ENCODE measurements at places on chromosomes 5 and 9.
A peak's percentile ranks its signal among the peaks of the same experiment; 100 is the strongest.

DNA sequence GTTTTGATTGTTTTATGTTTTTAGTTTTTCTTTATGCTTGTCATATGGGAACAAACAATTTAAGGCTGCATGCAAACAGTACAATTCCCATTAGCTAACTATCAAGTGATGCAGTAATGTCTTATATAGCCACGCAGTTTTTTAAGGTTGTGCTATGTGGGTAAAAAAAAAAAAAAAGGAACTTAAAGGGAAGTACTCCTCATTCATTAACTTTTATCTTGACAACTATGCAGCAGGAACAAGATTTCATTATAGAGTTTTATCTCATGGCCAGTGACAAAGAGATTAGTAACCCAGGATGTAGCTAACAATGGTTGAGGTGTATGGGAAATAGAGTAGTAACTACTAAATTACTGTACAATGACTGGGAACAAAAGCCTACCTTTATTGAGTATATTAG, 1008.2 kb upstream of the CDH9 start:
- no peak for DNase-seq

- DNase-seq = peak; percentile 74
These were observed 2.5 kb upstream of the ST6GALNAC4 start for GRCh38 chr9:127919253-127919815.

DNA sequence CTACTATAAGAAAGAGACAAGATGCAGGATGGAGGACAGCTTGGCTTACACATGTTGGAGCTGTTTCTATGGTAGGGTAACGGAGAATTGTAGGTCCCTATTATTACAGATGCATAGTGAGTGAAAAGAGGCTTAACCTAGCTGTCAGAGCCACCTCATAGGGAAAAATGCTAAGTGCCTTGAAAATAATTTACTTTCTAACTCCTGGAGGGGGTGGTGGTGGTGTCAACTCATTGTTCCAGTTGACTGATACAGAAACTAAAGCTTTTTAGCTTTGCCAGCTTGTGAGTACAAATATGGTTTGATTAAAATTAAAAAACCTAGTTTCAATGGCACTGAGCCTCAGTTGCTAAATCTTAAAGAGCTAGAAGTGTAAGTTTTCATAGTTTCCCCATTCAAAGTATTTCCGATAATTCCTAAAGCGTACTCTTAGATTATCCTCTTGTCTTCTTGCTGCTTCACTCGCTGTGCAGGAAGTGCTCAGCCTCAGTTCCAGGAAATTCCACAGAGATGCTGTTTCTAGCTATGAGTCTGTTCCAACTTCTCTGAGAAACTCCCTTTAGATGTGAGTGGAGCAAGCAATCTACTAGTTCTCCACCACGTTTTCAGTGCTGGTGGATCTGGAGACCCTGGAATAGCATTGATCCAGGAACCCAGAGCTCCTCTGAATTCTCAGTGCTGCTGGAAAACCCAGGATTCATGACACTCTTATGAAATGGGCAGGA, 265.2 kb downstream of the DMAC1 start:
- DNase-seq = no peak

DNA sequence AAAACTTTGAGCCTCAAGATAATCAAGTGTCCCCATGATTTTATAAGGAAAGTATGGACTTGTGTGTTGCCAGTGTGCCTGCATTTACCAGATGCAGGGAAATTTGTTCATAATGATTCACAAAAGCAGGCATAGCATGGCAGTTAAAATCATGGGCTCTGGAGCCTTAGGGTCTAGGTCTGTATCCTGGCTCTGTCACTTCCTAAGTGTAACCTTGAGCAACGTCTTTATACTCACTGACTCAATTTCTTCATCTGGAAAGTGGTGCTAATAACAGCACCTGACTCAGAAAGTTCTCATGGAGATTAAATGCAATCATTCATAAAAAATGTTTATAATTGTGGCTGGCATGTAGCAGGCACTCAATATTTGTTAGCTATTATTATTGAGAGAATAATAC, 234.9 kb downstream of the SAXO1 start:
- DNase-seq = no peak

DNA sequence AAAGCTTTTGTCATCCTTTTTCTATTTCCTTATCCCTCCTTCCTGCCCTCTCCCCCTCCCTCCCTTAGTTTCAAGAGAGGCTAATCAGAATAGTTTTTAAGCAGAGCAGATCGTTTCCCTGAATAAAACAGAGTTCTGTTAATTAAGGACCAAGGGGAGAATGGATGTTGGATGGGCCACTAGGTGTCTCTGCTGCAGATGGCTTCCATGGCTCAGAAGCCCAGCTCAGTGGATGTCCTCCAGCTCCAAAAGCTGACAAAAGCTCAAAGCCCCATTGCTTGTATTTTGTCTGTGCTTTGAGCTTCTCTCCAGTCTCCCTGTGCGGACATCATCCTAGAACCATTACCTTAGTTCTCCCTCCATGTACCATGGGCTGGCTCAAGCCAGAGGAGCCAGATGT, 21.0 kb upstream of the NPR3 start:
- no peak for DNase-seq

DNA sequence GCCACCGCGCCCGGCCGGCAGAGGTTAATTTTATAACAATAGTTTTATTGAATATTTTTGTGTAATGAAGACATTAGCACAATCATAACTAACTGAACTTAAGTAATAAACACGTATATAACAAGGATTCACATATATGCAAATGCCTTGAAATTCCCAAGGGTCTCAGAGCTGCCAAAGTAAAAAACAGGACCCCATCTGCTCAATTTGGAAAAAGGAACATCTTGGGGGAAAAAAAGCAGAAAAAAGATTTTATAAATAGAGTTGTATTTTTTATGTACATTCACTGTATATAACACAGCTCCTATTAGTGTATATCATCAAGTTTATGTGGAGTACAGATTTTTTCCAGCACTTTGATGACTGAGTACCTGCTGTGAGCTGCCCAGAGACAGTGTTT, 366.7 kb downstream of the BRINP1 start:
- DNase-seq = no peak

DNA sequence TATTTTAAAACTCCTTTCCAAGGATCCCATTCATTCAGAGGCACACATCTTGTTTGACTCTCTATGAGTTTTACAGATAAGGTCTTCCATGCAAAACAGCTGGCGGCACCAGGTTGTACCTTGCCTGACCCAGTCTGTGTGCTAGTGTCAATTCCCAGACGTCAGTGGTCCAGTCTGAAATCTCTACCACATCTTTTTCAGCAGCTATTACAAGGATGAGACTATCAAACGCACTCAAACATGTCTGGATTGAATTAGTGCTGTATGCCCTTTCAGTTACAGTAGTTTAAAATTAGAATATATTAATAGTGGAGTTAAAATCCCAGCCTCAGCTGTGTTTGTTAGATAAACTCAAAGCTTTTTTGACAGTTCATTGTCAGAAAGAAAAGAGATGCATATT, 11.7 kb downstream of the CDC14B start:
- no peak for DNase-seq

DNA sequence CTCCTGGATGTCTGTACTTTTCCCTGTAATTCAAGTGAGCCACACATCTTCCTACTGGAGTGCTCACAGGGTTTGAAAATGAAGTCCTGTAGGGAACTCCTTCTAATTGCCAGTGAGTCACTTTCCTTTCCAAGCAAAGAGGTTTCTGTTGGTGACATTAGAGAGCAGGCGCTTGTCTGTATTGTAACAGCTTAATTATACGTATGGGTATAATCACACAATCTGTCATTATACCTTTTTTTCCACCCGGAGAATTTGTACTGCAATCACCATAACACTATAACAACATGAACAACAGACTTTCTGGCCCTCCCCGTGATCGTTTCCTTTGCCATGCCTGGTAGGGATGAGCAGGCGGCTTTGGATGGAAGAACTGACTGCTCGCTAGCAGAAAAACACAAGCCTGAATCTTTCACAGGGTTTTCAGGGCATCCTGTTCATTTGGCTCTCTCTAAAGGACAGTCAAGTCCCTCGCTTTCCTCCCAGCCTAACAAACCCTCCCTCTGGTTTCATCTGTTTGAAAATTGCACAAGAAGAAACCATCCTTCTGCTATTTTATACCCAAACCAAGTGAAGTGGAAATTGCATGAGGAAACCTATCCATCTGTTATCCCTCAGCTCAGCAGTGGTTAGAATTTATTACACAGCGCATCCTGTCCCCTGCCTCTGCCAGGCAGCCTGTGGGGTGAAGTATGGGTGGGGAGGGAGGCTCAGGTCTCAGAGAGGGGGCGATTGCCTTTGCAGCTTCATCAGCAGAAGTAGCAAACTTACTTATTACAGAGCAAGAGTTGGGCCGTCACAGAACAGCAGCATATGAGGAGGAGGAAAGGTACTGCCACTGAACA, 307.0 kb upstream of the TLE4 start:
- DNase-seq = no peak

GRCh38 chr5:29462241-29462640, 1731.2 kb upstream of the CDH6 start:
- DNase-seq = no peak

DNA sequence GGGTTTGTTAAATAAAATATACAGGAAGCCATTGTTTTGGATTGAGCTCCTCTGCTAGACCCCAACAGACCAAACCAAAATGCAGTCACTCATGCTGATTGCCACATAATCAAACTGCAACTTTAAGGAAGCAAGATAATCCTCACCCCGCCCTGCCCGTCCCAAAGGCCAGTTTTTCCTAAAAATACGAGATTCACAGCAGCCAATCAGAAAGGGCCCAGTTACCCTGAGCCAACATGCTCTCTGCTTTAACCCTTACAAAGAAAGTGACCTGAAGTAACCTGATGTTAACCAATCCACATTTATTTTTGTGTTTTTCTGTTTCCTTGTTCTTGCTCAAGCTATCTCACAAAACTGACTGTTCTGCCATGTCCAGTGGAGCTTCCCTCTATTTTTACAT, 21.5 kb upstream of the RNF20 start:
- no peak for DNase-seq

GRCh38 chr9:126965541-126966428, 51.2 kb downstream of the RALGPS1 start:
- DNase-seq = peak; percentile 62

GRCh38 chr9:32991897-32992594, 9.4 kb downstream of the APTX start:
- DNase-seq = no peak

DNA sequence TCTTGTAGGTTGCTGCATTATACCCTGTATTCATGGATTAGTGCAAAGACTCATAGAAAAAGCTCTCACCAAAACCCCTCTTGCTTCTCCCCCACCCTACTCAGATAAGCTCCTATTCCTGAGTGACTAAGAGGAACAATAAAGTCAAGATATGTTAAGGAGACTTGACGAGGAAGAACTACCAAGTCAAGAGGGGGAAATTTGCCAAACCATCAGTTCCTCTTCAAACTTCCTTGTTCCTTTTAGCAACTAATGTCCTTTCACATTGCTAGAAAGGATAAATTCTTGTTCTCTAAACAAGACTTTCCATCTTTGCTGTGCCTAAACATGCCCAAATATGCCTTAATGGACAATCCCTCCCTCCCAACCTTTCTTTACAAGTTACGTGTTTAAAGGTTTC, 27.0 kb downstream of the CNOT8 start:
- no peak for DNase-seq

GRCh38 chr9:114638404-114638803, 19.2 kb downstream of the TEX53 start:
- no peak for DNase-seq

Measured in CD4-positive, alpha-beta T cell treated with Interferon alpha-2 for 1 hour (primary cell).